Osteoblast (primary cell): ENCODE measurements at places on chromosomes 5 and 9. TPM values are rescaled to one million over a fixed set of nuclear protein-coding genes. Genes with fewer than 3 reads are reported as not detected.

ERBIN gene
- 189 and 199 TPM in 2 replicates for total RNA-seq

ZNF367 gene
- 1.4 and 2.1 TPM in 2 replicates for total RNA-seq

HEMGN gene
- total RNA-seq, result not detected in 2 replicates

CDH12 gene
- not detected in 2 replicates for total RNA-seq

ODF2 gene
- 25.9 and 26.4 TPM in 2 replicates for total RNA-seq

SPATA31A3 gene
- not detected in 2 replicates for total RNA-seq

NDOR1 gene
- 5.0 and 6.2 TPM in 2 replicates for total RNA-seq

FOXD1 gene
- 12.7 and 17.0 TPM in 2 replicates for total RNA-seq

SPATA31D4 gene
- not detected in 2 replicates for total RNA-seq

PCDHGB1 gene
- total RNA-seq, result 3.3 and 5.0 TPM in 2 replicates

SCGB3A2 gene
- total RNA-seq, result not detected in 2 replicates
